Kidney capillary endothelial cell (primary cell): ENCODE measurements at places on chromosomes 16 and 17.

GRCh38 chr16:85718682-85719081, 29.9 kb upstream of the GINS2 start:
- no peak for DNase-seq

GRCh38 chr17:54883939-54884338, 16.7 kb upstream of the TOM1L1 start:
- DNase-seq = no peak

DNA sequence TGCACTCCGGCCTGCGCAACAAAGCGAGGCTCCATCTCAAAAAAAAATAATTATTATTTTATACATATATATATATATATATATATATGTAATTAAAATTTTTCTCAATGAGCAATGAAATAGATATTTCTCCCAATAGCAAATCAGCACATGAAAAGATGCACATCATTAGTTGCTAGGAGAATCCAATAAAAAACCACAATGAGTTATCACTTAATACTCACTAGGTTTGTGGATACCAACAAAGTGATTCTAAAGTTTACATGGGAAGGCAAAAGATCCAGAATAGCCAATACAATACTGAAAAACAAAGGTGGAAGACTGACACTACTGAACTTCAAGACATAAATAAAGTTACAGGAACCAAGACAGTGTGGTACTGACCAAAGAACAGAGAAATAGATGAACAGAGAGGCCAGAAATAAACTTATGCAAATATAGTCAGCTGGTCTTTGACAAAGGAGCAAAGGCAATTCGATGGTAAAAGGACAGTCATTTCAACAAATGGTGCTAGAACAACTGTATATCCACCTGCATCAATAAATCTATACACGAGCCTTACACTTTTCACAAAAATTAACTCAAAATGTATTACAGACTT, 13.6 kb downstream of the SMG6 start:
- no peak for DNase-seq

DNA sequence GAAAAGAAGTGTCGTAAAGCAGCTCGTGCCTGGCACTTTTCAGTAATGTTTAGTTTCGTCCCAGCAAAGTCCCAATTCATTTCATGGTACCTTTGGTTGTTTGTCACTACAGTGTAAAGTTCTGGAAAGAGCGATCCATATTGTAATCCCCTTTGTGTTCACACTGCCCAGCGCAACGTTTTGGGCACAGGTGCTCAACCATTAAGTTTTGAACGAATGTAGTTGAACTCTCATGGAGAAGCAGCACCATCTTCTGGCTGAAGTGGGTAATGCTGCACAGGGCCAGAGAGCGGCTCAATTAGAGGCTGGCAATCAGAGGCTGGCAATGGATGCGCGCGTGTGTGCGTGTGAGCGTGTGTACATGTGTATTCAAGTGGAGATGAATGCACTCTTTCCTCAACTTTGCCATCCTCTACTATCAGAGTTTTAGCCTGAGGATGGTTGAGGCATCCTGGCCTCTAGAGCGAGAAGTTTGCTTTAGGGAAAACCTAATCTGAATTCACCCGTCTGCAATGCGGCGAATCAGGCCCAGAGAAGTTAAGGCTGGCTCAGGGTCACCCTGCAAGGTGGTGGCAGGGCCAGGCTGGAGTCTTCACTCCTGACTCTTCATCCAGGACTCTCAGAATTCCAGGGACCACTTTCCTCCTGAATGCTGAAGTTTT, 29.9 kb downstream of the DYNLL2 start:
- peak; percentile 65 for DNase-seq

GRCh38 chr17:8871081-8871581, 3.7 kb upstream of the PIK3R6 start:
- DNase-seq = no peak

GRCh38 chr17:29617125-29617480, 5.6 kb downstream of the CORO6 start:
- peak; percentile 87 for DNase-seq

DNA sequence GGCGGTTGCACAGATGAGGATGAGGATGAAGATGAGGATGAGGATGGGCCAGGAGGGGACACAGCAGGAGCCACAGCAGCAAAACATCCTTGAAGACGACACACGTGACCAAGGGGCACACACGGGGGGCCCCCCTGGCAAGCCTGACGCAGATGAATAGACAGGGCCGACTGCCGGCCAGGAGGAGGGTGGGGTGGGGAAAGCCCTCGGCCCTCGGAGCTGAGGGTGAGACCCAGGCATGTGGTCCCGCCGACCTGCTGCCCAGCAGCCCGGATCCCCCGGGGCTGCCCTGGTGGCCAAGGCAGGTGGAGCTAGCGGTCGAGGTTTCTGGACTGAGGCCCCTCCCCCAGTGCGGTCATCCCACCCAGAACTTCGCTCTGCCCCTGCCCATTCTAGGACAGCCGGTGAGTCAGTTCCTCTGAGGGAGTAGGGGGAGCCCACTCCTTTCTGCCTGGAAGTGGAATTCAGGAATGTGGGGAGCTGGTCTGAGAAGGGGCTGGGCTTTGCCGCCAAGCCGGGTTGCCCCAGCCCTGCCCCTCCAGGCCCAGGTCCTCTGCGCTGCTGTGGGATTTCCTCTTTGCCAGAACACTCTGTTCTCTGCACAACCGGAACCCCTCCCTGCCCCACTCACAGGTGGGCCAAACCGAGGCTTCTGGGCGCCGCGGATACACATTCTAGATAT, 9.9 kb downstream of the CYGB start:
- peak; percentile 65 for DNase-seq

DNA sequence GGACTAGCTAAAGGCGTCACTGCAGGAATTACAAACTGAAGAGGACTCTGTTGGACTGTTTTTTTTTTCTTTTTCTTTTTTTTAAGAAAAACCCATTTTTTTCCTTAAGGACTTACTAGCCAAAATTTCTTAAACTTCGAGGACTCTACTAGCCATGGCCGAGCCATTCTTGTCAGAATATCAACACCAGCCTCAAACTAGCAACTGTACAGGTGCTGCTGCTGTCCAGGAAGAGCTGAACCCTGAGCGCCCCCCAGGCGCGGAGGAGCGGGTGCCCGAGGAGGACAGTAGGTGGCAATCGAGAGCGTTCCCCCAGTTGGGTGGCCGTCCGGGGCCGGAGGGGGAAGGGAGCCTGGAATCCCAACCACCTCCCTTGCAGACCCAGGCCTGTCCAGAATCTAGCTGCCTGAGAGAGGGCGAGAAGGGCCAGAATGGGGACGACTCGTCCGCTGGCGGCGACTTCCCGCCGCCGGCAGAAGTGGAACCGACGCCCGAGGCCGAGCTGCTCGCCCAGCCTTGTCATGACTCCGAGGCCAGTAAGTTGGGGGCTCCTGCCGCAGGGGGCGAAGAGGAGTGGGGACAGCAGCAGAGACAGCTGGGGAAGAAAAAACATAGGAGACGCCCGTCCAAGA, 878 bp downstream of the HEXIM1 start:
- DNase-seq = peak; percentile 72

- no peak for DNase-seq
These were observed 251.9 kb downstream of the IRX3 start for GRCh38 chr16:54034684-54035083.

DNA sequence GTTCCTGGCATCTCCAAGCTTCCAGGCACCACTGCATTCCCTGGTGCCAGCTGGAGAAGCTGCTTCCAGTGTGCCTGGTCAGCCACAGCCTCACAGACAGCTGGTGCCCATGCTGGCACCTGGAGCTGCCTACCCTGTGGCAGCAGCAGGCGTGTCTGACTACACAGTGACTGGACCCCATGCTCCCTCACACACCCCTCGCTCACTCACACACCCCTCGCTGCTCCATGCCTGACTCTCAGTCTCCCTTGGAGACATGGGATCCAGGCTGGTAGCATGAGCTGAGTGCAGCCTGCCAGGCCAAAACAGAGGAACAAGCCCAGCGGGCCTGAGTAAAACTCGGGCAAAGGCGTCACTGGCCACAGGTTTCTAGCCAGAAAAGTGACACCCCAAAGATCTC, 59.1 kb upstream of the SMIM36 start:
- no peak for DNase-seq

GRCh38 chr16:48491517-48491916, 106.3 kb upstream of the SIAH1 start:
- DNase-seq = no peak

DNA sequence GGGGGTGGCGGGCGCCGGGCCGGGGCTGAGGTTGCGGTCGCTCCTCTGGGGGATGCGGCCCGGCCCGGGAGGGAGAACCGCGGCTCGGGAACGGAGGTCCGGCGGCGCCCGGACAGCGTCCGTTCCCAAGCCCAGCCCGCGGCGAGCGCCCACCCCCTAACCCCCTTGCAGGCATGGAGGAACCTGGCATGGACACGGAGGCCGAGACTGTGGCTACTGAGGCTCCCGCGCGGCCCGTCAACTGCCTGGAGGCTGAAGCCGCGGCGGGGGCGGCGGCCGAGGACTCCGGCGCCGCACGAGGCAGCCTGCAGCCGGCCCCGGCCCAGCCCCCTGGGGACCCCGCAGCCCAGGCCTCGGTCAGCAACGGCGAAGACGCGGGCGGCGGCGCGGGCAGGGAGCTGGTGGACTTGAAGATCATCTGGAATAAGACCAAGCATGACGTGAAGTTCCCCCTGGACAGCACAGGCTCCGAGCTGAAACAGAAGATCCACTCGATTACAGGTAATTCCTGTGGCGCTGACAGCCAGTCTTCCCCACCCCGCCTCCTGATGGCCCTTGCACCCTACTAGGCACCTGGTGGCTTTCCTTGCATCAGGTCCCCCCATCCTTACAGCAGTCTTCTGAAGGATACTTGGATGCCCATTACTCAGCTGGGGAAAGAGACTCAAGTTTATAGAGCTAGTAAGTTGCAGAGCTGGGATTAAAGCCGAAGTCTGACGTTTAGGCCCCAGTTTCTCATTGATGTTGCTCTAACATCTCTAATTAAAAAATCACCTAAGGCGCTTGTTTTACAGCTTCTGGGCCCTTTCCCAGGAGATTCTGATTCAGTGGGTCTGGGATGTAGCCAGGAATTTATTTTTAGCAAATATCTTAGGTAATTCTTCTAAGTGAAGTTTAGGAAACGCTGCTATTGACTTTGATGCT, 514 bp downstream of the UBFD1 start:
- no peak for DNase-seq

- DNase-seq = no peak
These were observed 8.1 kb downstream of the CYGB start for GRCh38 chr17:76529224-76530094.

DNA sequence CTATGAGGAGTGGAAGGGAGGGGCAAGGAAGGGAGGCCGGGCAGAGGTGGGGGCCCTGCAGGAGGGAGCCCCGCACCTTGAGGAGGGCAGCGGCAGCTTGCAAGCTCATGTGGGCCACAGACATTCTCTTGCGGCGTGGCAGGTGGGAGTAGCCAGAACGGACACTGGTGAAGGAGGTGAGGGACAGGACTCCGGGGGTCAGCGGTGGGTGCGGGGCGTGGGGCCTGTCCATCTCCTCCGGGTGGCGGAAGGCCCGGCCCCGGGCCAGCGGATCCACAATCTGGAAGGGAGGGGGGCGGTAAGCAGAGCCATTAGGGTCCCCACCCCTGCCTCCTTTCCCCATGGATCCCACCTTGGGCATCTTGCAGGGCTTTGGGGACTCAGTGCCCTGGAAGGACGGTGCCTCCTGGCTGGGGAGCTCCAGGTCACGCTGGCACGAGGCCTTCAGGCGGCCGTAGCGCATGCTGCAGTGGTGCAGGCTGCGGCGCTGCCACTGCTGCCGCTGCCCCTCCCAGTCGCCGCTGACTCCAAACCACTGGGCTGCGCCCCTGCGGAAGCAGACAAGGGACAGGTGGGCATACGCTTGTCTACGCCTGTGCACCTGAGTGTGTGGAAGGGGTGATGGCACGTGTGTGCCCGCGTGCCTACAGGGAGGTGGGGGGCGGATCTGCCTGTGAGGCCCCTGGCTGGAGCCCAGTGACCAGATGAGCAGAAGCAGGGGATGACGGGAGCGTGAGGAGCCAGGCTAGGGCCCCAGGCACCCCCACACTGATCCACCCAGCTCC, 11.5 kb downstream of the AANAT start:
- DNase-seq = no peak

GRCh38 chr16:79061181-79061580, 539.4 kb downstream of the MAF start:
- DNase-seq = no peak
